ENCODE measurements at places on chromosomes 6 and 20. TPM values are rescaled to one million over a fixed set of nuclear protein-coding genes. Genes with fewer than 3 reads are reported as not detected.

- DNase-seq, result no peak
Measured at GRCh38 chr20:9051508-9051907, 17.4 kb upstream of the PLCB4 start.

DNA sequence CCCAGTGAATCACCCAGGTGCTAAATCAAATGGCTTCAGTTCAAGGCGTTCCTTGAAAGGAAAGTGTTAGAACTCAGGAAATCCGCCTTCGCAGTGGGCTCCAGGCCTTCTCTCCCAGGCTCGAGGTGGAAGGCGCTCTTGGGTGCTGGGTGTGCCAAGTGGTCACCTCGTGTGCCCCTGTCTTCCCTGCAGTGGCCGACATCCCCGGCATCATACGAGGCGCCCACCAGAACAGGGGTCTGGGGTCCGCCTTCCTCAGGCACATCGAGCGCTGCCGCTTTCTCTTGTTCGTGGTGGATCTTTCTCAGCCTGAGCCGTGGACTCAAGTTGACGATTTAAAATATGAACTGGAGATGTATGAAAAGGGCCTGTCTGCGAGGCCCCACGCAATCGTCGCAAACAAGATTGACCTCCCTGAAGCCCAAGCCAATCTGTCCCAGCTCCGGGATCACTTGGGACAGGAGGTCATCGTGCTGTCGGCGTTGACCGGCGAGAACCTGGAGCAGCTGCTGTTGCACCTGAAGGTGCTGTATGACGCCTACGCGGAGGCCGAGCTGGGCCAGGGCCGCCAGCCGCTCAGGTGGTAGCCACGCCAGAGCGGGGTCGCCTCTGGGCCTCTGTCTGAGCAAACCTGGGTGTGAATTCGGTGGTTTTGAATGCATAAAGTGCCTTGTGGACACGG lies 17.8 kb downstream of the MTG2 start:
- DNase-seq, result no peak

DNA sequence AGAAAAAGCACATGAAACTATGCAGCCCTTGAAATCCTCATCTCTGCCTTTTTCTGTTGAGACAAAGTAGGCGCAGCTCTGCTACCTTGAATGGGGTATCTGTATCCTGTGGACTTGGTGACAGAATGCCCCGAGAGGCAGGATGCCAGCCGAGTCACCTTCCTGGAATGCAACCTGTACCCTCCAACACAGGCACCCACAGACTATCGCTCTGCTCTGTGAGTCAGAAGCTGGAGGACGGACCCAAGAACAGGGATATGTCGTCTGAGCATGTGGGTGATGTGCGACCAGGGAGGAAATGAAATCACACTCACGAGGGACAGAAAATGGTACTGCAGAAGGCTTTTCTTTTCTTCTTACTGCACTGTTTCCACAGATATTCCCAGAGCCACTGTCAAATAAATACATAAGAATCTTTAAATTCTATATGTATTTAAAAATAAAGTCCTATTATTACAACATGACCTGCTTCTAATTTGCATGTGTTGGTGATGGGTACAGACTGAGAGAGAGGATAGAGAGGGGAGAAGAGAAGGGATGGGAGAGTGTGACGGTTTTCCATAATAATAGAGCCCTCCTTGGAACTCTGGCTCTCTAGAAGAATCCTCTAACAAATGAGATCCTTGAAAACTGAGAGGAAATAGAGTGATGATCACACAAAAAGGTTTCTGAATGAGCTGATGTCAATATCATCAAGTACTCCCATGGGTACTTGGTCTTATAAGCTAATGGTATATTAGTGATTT lies 308.1 kb downstream of the FOXC1 start:
- DNase-seq, result no peak

- DNase-seq, result no peak
Measured at GRCh38 chr6:105977934-105978504, 108.1 kb upstream of the PRDM1 start.

Gene CCM2L
- total RNA-seq, result 4.8 TPM

DNA sequence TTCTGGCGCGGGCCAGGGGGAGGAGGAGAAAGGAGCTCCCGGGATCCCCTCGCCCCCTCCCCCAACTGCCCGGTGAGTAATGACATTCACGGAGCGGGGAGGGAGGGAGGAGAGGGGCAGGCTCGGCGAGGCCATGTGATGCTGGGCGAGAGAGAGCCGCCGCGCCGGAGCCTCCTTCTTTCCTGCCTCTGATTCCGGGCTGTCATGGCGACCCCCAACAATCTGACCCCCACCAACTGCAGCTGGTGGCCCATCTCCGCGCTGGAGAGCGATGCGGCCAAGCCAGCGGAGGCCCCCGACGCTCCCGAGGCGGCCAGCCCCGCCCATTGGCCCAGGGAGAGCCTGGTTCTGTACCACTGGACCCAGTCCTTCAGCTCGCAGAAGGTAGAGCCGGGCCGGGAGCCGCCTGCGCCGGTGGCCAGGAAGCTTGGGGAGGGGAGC lies at the start of gene GDAP1L1:
Gene GDAP1L1, plus strand, starts transcription at position 178 of the 441 bp plus-strand sequence. Its CDS starts 27 bp downstream, at position 205.
- peak; percentile 81 for DNase-seq

DNA sequence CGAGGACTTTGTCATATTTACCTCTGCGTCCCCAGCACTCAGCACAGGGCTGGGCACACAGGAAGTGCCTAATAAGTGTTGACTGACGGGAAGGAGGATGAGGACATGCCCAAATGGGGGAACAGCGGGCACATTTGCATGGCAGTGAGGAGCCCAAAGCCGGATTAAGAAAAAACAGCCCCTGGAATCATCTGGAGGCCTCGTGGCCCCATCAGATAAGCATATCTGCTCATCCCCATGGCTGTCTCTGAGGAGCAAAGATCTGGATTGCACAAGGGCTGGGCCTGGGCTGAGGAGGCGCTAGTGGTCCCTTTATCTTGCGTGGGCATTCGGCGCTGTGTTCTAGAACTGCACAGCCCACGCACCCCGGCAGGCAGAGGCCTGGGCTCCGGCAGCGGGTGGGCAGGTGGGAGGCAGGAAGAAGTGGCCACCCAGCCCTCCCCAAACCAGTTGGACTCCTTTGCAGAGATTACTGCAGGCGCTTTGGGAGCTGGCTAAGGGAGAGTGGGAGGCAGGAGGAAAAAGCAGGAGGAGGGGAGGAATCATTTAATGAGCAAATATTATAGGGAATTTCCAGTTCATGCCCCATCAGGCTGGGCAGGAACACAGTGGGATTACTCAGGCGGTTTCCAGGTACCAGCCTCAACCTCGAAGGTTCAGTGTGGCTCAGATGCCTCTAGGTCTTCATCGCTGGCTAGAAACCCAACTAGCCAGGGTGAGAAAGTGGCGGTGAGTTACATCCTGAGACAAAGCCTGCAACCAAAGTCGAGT lies 108.1 kb downstream of the CEBPB start:
- no peak for DNase-seq

GRCh38 chr6:17156112-17156921 lies 54.5 kb downstream of the STMND1 start:
- peak; percentile 71 for DNase-seq

Gene TCP11
- total RNA-seq, result not detected

DNA sequence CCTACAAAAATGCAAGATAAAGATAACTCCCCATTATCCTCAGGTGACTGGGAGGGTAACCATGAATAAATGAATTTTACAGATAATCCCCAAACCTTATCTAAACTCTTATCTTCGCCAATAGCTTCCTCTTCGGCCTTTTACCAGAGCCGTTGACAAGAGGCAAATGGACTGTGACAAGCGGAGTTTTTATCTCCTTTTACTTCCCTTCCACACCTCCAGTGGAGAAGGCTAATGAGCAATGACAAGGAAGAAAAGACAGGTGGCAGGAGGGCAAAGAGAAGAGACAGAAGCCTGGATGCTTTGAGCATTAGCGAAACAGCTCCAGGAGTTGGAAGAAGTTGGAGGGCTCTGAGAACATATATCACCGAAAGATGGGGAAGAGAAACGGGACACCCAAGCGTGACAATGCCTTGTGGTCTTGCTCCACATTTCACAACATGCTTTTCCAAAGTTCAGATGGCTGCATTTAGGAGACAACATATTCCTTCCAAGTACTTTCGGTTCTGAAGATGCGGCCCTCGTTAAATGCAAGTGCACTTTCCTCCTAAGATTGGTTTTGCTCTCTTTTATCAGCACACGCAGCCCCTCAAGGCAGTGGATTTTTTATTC lies 69.2 kb downstream of the PRDM1 start:
- no peak for DNase-seq

DNA sequence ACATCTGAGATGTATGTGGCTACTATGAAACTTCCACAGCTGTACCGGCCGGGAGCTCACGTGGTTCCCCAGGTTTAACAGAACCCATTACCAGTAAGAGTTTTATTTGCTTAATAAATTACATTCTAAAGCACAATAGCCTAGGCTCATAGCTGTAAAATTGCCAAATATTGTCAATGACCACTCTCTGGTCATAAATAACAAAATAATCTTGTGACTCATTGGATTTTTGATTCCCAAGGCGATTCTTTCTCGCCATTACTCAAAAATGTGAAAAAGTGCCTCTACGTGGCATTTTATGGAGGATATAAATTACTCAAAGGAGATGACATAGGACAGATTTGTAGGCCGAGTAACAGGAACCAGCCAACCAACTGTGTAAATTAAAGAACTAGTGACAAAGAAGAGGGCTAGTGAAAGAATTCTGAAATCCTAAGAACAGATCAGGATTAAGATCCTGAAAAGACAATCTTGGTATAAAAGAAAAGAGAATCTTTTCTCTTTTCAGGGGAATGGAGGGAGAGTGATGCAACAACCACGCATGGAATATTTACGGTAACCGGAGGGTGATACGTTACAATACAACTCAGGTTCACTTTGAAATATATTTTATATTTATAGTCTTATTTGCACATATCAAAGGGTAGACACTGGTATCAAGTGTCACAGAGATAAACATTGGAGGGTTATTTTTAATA lies 199.7 kb downstream of the FOXC1 start:
- DNase-seq, result no peak

Gene C20orf141
- not detected for total RNA-seq

- DNase-seq, result no peak
Measured at GRCh38 chr20:15895560-15896084, 677.6 kb downstream of the KIF16B start.

Gene RAMACL
- 3.5 TPM for total RNA-seq

- DNase-seq, result no peak
Measured at GRCh38 chr6:155378724-155379123, 64.4 kb upstream of the TFB1M start.

DNA sequence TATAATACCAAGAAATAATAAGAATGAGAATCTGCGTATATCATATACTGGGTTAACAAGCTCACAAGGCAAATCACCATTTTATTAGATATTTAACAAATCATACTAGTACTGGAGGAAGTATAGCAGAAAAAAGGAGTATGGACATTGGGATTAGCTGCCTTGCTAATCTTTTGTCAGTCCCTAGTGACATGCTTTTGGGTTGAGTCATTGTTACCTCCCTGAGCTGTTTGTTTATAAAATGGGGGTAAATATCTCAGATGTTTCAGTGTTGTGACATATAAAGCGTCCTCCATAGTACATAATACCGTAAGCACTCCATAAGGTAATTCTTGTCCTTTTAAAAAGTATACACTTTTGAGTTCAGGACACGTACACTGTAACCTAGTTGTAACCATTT lies 107.0 kb downstream of the ESR1 start:
- DNase-seq, result no peak

DNA sequence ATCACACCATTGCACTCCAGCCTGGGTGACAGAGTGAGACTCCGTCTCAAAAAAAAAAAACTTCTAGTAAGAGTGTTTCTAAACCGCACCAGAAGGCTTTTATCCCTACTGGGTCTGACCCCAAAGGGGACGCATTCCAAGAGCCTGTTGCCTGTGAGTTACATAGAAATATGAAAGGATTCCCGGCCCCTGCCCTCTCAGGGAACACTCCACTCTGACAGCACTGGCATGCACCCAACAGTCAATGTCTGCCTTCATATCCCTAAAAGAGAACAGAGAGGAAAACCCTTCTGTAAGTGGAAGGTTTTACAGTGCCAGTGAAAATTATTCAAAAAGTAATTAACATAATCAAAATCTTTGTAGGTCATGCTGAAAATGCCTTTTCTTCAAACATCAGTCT lies 117.1 kb upstream of the PTPRT start:
- peak; percentile 8 for DNase-seq

Gene TMEM217
- total RNA-seq, result 1.00 TPM

DNA sequence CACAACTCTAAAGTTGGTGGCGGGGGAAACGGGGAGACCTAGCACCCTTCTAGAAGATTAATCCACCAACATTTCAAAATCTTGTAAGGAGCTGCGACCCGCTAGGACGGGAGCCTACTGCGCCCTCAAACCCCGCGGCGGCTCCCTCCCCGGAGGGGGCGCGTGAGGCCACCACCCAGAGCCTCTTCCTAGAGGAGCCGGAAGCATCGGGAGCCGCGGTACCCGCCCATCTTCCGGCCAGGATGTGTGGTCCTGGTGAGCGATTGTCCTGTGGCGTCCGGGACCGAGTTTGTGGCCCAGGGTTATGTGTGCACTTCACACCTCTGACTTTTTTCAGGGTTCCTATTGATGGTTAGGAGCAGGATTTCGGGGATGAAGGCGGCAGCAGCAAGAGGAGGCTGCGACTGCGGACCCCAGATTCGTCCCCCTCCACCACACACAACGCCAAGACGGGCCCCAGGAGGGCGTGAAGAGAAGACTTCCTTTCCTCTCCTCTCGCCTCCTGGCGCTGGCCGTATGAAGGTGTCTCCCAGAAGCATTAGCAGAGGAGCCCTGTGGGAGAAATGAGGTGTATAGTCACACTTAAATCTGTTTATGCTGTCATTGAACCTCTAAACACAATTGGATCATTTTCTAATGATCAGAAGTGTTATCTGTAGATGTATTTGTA lies 10.7 kb downstream of the ZNF165 start:
- DNase-seq, result no peak

Gene TTLL9
- 2.5 TPM for total RNA-seq

Gene ASCC3
- total RNA-seq, result 41.6 TPM

Gene CCDC167
- 11.7 TPM for total RNA-seq

- DNase-seq, result no peak
Measured at GRCh38 chr6:132198896-132199295, 202.4 kb downstream of the MOXD1 start.

- DNase-seq, result no peak
Measured at GRCh38 chr6:152401978-152402377, 235.2 kb downstream of the SYNE1 start.

DNA sequence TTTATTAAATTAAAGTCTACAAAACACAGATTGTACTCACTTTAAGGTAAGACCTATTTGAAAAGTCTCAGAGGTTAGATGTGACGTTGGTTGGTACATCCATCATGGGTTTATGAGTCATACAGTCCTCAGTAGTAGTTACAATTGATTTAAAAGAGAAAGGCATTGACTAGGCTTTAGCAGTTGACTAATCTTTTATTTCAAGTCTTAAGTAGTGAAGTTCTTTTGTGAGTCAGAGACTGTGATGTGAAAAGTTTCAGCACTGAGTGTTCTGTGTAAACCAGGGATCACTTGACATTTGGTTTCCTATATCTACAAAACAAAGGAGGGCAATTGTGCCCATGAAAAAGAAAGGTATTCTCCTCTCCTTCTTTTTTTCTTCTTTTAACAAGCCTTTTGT lies 221.3 kb downstream of the GRIK2 start:
- no peak for DNase-seq

Gene CCN6
- not detected for total RNA-seq

Gene IL17A
- total RNA-seq, result not detected

GRCh38 chr6:4818272-4818938 lies 42.2 kb downstream of the CDYL start:
- DNase-seq, result no peak

Gene KIAA0408
- 74.0 TPM for total RNA-seq
